ENCODE measurements at places on chromosomes 13 and 19.
A peak's percentile ranks its signal among the peaks of the same experiment; 100 is the strongest.

GRCh38 chr13:97535614-97536013, 101.6 kb downstream of the RAP2A start:
- no peak for DNase-seq

- DNase-seq = no peak
Measured at GRCh38 chr19:3968556-3969434, 2.1 kb downstream of the DAPK3 start.

GRCh38 chr19:57395710-57396109, 6.1 kb downstream of the ZNF548 start:
- DNase-seq = no peak

GRCh38 chr19:19475849-19476828, 39.2 kb downstream of the TSSK6 start:
- peak; percentile 16 for DNase-seq

- no peak for DNase-seq
Measured at GRCh38 chr13:46679369-46680120, 117.4 kb downstream of the ESD start.

DNA sequence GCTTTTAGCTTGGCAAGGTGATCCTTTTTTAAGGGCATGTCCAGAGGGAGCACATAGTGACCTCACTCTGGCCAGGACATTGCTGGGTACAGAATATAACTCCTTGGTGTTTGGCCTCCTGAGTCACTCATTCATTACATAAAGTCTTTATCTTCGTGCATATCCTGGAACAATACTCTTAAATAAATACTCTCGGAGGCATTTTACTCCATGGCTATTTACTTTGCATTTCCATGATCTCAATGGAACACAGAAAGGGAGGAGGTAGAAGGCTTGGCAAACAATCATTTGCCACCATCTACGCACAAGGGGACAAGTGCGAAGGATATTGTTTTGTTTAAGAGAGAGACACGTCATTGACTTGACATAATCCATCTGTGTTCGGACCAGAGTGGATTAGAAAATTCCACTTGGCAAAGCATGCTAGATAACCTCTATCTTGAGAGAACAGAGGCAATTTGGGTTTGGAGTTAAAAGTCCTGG, 210.0 kb downstream of the IRS2 start:
- no peak for DNase-seq

DNA sequence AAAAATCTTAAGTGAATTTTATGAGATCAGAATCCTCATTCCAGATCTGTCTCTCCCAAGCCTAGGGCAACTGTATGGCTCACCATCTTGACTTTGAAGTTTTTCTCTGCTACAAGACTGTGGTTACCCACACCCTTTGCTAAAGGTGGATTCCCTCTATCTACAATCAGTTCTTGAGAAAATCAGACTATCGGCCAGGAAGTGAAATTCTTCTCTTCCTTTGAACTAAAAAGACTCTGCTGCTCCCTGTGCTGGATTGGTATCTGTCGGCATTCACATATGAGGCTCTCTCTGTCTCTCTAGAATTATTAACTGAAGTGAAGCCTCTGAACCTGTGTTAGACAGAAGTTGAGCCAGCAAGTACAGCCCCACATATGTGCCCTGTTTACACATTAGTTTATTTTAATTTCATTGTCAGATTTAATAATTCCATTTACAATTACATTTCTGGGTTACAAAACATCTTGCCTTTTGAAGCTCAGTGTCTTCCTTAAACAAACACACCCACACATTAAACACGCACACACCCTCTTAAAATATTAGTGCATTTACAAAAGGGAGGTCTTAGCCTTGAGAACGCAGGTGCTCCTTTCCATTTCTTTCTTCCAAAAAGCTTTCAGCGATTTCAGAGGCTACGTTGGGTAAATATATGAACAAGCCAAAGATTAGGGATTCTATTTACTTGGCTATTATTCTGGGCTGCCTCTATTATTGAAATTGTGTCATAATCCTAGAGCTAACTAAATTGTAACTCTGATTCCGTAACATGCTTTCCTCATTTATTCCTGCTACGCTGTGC, 145.7 kb downstream of the MIPEP start:
- DNase-seq = peak; percentile 1

DNA sequence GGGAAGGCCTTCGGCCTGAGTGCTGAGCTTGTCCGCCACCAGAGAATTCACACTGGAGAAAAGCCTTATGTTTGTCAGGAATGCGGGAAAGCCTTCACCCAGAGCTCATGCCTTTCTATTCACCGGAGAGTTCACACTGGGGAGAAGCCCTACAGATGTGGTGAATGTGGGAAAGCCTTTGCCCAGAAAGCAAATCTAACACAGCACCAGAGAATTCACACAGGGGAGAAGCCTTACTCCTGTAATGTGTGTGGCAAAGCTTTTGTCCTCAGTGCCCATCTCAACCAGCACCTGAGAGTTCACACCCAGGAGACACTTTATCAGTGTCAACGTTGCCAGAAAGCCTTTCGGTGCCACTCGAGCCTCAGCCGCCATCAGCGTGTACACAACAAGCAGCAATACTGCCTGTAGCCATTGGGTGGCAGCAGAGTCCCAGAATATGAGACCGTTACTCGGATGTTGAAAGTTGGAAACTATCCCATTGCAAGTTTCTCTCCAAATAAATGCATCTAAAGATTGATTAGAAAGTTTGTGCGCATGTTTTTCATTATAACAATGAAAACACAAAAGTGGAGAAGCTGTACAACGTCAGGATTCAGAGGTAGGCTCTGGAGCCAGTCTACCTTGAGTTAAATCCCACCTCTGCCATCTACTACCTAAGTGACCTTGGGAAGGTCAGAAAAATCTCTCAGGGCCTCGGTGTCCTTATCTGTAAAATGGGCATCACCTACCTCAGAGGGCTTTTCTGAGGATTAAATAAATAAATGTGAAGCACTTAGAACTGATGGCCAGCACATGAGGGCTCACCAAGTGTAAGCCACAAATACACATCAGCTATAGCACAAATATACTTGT, 21.1 kb downstream of the ZNF473 start:
- DNase-seq = no peak

DNA sequence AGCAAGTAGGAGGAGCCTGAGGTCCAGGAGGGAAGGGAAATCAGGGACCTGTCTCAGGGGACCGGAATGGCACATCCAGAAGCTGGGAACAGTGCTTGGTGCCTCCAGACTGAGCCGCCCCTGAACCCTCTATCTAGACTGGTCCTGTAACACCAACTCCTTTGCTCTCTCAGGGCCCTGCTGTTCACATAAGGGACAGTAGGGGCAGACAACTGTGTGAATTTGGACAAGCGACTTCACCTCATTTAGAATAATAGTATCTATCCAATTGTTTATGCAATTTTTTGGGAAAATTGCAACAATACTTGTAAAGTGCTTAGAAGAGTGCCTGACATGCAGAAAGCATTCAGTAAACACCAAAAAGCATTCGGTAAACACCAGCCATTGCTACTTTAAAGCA, 14.0 kb downstream of the SYMPK start:
- DNase-seq = no peak

Measured in NCI-H1417 (cell line).